ENCODE measurements at places on chromosomes 3 and 15.

- no peak for DNase-seq
Observed at GRCh38 chr3:88795503-88795902, 311.9 kb upstream of the EPHA3 start.

- no peak for DNase-seq
Observed at GRCh38 chr3:181564222-181564621, 147.5 kb upstream of the SOX2 start.

DNA sequence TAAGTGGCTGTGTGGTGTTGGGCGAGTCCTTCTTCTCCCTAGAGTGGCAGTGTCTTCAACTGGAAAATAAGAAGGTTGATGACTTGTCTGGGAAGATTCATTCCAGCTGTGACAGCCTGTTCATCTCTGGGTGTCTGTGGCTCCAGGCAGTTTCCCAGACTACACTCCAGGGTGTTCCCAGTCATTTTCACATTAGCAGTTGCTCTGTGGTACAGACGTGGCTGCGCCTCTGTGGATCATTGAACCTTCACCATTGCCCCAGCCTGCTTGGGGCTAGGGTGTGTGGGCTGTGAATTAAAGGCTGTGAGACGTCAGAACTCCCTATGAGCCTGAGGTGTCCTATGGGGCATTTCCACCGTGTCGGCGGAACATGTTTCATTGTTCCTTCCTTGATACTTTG is 239.6 kb upstream of the NR2E3 start:
- DNase-seq: no peak

DNA sequence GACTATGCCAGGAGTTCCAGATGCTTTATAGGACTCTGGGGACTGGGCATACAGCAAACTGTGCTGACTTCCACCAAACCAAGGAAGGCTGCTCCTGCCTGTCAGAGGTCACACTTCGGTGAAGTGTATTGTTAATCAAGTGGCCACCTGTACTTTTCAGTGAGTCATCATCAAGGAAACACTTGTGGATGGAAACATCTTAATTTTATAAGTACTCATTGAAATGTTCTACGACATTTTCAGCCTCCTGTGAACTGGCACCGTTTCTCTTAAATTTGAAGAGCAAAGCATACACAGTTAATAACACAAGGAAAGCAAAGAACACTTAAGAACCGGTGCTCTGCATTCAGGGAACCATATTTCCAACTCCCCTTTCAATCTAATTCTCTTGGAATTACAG is 801.7 kb upstream of the DPPA4 start:
- DNase-seq: no peak
